Mesenteric fat pad (tissue), 1 donor: ENCODE measurements at places on chromosomes 7 and 10. TPM values are rescaled to one million over a fixed set of nuclear protein-coding genes. Genes with fewer than 3 reads are reported as not detected.

DNA sequence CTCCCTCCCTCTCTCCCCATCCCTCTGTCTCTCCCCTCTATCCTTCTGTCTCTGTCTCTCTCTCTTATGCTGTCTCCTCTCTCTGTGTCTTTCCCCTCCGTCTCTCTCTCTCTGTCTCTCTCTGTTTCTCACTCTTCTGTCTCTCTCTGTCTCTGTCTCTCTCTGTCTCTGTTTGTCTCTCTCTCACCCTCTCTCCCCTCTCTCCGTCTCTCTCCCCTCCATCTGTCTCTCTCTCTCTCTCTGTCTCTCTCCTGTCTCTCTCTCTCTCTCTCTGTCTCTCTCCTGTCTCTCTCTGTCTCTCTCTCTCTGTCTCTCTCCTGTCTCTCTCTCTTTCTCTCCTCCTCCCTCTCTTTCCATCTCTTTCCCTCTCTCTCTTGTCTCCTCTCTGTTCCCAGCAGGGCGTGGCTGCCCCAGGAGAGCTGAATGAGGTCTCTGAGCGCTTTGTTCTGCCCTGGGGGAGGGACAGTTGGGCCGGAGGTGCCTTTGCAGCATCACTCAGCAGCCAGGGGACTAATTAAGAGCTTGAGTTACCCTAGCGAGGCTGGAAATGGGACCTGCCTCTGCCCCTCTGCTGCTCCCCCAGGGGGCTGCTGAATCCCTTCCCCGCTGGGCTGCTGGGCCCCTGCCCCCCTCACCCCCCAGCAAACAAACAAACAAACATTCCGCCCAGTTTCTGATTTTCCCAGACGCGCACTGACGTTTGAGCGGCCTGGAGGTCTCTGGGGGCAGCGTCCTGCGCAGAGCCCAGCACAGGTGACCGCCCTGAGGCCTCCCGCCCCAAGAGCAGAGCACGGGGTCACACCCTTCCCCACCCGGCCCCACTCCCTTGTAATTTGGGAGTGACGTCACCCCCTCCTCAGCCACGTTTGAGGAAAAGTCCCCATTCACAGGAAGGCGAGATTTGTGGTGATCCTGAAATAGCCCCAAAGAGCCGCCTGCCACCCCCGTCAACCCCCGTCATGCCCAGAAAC lies 68.1 kb downstream of the PDGFA start:
- no peak for DNase-seq

- peak; percentile 83 for DNase-seq
Observed at GRCh38 chr10:132696728-132697577, 89.0 kb downstream of the NKX6-2 start.

- DNase-seq, result no peak
Observed at GRCh38 chr7:147412109-147412508, 1178.5 kb upstream of the C7orf33 start.

DNA sequence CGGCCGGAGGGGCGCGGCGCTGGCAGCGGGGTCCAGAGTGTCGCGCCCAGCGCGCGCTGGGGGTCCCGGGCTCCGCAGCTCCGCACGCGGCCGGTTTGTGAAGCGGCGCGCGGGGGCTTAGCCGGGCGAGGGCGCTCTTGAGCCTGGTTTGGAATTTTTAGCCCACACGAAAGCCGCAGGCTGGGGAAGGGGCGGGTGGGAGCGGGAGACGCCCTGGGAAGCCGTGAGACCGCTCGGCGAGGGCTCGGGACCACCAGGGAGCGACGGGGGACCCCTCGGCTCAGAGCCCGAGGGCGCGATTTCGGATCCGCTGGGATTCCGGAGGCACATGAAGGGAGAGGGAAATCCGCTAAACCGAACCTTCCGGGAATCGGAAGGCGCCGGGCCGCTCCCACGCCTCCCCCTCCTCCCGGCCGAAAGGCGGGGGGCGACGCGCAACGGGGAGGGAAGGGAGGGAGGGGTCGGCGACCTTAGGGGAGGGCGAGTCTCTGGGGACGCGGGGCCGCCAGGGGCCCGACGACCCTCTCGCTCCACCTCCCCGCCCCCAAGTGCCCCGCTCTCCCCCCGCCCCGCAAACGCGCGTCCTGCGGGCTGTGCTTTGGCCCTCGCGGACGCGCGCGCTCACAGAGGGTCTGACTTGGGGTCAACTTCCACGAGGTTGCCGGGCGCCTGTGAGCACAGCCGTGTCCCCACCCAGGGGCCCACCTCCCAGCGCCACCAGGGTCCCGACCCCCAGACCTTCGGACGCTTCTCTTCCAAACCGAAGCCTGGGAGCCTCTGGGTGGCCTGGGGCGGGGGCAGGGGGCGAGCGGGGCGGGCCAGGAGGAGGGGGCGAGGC lies 5.1 kb upstream of the ELFN1 start:
- peak; percentile 89 for DNase-seq

- no peak for DNase-seq
Observed at GRCh38 chr10:93751832-93752231, 5.9 kb upstream of the LGI1 start.

GRCh38 chr7:99143521-99143852 lies 421 bp downstream of the SMURF1 start:
- peak; percentile 93 for DNase-seq

DNA sequence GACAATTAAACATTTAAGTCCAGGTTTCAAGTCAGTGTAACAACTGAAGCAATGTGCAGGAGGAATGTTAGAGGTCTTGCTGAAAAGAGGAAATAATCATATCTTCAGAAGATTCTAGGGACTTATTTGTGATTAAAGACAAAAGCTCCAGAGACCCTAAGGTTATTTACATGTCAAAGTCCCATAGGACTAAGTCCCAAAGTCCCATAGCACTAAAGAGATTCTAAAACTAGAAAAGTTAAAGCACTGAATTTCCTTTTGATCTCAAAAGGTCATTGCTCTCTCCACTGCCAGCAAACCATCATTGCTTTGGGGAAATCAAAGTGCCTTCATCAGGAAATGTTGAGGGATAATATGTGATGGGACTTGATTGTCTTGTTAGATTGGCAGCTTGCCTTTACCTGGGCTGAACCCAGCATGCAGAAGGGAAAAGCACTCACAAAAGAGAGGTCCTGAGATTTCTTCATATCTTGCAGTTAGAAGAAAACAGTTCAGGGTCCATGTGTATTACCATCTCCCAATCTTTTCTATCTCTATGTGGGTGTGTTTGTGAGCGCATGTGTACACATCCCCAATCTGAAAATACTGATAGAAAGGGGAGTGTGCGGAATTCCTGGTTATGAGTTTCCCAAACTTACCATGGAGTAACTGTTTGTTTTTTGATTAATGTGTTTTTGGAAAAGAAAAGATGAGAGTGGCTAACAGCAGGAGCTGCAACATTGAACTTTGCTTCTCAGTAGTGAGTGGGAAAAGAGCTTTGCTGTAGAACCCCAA lies 21.8 kb downstream of the NUDT13 start:
- no peak for DNase-seq

The CCDC3 gene
- 122 TPM for total RNA-seq

The GAD2 gene
- not detected for total RNA-seq

The OR2A1 gene
- 0.16 TPM for total RNA-seq
